Heart right ventricle (tissue), 16 donors: ENCODE measurements at places on chromosomes 12 and 14. TPM values are rescaled to one million over a fixed set of nuclear protein-coding genes. Genes with fewer than 3 reads are reported as not detected.

GRCh38 chr14:92759300-92759678, 10.9 kb upstream of the LGMN start:
- no peak for DNase-seq

The KRT81 gene
- polyA plus RNA-seq: not detected

The CCDC198 gene
- not detected for polyA plus RNA-seq

The NUAK1 gene
- 9.8 TPM for polyA plus RNA-seq

- DNase-seq: no peak
Observed at GRCh38 chr14:62158779-62159178, 396.6 kb downstream of the SNAPC1 start.

DNA sequence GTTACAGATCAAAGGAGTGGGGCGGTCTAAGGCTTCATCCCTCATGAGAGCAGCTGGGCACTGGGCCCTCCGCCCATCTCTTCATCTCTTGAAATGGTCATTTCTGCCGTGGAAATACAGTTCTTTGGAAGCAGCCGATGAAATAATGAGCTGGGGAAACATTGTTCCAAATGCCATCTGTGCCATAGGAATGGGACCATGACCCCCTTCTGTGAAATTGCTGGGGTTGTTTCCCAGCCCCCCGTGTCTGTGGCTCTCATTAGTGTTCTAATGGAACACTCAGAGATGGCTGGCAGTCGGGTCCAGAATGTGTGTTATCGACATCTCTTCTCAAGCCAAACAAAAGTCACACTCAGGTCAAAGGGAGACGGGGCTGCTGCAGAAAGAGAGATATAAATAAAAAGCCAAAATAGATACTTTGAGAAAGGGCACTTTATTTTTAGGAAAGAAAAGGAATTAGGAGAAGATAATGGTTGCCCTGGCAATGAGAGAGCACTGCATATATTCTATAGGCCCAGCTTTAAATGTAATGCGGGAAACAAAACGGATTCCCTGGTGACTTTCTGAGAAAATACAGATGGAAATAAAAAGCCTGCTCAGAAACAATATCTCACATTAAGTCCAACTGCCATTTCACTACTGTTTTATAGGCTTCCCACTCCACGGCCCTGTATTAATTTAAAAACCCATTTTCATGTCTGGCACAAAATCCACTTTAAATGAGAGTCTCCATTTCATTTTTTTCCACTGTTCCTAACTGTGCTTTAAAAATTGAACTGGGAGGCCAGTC, 107.1 kb downstream of the TTC8 start:
- no peak for DNase-seq

The ATP2B1 gene
- polyA plus RNA-seq: 7.5 TPM
